ENCODE measurements at places on chromosomes 3 and 15.

DNA sequence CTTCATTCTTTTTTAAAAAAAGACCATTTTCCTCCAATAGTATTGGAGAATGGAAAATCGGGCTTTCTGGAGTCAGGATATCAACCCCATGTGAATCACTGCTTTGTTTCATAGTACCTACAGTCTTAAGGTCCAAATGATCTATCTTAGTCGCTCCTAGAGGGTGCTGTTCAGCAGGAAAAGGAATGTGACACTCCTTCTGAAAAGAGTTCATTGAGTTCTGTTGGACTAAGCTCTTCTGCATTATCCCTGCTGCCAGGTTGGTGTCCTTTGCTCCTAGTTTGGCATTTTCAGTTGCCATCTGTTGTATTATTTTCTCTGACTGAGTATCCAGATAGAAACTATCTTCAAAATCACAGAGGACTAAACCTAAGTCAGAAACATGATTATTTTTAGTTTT lies 57.2 kb downstream of the POLQ start:
- no peak for DNase-seq

- no peak for DNase-seq
These were observed 17.5 kb downstream of the SHC4 start for GRCh38 chr15:48946074-48946839.

- no peak for DNase-seq
These were observed 13.3 kb upstream of the PAQR9 start for GRCh38 chr3:142976621-142977398.

DNA sequence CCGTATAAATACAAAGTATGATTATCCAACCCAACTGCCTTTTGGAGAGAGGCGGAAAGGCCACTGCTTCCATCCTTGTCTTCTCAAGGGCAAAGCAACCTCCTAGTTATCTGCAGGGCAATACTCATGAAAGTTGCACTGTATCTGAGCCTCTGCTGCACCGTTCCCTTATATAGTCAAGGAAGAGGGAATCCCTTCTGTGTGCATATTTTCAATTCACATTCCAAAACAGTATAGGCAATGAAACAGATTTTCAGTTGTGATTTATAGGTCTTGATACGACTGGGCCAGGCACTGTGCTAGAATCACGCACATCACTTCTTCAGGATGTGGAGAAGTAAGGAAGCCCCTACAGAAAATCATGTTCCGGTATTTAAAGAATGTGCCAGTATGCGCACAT lies 455.7 kb downstream of the FOXP1 start:
- DNase-seq = no peak

GRCh38 chr3:197362081-197362480 lies 63.7 kb upstream of the DLG1 start:
- no peak for DNase-seq

DNA sequence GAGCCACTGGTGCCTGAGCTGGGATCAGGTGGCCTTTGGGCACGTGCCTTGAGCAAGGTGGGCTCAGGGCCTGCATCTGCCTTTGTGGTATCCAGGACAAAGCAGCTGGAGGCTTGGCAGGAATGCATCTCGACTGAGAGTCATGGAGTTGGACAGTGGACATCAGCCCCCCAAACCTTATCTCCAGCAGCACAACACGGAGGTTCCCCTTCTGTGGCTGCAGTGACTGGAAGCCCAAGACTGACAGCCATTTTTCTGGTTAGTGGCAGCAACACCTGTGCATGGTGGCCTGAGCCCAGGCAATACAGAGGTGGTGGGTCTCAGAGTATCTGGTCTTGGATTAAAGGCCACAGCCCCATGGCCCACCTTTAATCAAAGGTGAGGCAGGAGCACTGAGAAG lies 27.8 kb upstream of the TSEN2 start:
- DNase-seq = no peak

DNA sequence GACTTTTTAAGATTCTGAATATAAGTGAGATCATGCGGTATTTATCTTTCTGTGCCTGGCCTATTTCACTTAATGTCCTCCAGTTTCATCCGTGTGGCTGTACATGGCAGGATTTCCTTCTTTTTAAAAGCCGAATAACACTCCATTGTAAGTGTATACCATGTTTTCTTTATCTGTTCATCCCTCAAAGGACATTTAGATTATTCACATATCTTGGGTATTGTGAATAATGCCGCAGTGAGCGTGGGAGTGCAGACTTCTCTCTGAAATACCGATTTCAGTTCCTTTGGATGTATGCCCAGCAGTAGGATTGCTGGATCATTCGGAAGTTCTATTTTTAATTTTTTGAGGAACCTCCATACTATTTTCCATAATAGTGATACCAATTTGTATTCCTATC lies 136.1 kb downstream of the APBA2 start:
- DNase-seq = no peak

DNA sequence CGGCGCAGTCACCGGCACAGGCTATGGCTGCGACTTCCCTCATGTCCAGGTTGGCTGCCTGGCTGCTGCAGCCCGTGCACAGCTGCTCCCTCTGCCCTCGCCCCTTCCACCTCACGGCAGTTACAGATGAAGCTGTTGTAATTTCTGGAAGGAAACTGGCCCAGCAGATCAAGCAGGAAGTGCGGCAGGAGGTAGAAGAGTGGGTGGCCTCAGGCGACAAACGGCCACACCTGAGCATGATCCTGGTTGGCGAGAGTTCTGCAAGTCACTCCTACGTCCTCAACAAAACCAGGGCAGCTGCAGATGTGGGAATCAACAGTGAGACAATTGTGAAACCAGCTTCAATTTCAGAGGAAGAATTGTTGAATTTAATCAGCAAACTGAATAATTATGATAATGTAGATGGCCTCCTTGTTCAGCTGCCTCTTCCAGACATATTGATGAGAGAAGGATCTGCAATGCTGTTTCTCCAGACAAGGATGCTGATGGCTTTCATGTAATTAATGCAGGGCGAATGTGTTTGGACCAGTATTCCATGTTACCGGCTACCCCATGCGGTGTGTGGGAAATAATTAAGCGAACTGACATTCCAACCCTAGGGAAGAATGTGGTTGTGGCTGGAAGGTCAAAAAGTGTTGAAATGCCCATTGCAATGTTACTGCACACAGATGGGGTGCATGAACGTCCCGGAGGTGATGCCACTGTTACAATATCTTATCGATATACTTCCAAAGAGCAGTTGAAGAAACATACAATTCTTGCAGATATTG lies 13.2 kb upstream of the GNB4 start:
- no peak for DNase-seq

- no peak for DNase-seq
These were observed 128.9 kb downstream of the KLF13 start for GRCh38 chr15:31455499-31455898.

DNA sequence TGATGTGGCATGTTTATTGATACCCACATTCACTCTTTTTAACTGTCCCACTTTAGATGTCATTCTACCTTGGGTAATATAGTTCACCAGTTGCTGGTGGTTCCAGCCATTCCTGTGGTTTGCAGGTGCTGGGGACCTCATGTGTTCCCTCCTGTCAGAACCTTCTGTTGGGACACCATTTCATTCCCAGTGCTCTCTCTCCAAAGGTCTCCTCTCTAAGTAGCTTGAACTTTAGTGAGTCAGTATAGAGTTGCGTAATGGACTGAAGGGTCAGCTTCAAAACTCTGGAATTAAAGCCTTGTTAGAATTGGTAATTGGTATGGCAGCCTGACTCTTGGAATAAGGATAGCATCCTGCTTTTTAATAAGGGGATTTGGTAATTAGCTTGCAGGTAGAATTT lies 108.5 kb downstream of the PLCL2 start:
- DNase-seq = no peak

- DNase-seq = no peak
These were observed 485.5 kb upstream of the THBS1 start for GRCh38 chr15:39095218-39095879.

- no peak for DNase-seq
These were observed 1389.8 kb upstream of the ALCAM start for GRCh38 chr3:103976931-103977339.

GRCh38 chr15:90003736-90004135 lies 2.6 kb downstream of the ZNF710 start:
- no peak for DNase-seq

GRCh38 chr15:42106288-42106687 lies 11.9 kb upstream of the PLA2G4D start:
- DNase-seq = no peak

GRCh38 chr15:67746450-67746849 lies 78.9 kb upstream of the SKOR1 start:
- DNase-seq = no peak

DNA sequence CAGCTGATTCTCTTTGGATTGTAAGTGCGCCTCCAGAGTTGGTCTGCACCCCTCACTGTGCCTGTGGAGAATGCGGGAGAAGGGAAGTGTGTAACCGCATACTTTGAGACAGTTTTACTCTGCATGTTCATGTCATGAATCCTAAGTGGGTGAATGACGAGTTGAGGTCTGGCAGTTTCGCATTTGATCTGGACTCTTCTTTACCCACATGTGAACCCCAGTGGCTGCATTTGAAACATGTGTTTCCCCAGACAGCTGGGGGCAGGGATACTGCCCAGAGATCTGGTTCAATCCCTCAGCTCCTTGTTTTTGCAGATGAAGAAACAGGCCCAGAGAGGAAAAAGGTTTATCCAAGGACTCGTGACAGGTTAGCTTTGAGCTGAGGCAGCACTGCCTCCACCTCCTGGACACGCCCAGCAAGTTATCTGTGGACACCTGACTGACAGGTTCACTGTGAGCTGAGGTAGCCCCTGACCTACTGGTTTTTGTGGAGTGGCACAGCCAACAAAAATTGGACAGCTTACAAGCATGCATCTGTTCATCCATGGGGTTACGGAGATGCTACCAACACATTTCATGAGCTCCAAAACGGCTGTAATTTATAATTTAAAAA lies 207.3 kb downstream of the XXYLT1 start:
- no peak for DNase-seq

- no peak for DNase-seq
These were observed 348.6 kb upstream of the ICE2 start for GRCh38 chr15:60827492-60827891.

GRCh38 chr15:40846841-40847222 lies 3.0 kb downstream of the SPINT1 start:
- DNase-seq = no peak

DNA sequence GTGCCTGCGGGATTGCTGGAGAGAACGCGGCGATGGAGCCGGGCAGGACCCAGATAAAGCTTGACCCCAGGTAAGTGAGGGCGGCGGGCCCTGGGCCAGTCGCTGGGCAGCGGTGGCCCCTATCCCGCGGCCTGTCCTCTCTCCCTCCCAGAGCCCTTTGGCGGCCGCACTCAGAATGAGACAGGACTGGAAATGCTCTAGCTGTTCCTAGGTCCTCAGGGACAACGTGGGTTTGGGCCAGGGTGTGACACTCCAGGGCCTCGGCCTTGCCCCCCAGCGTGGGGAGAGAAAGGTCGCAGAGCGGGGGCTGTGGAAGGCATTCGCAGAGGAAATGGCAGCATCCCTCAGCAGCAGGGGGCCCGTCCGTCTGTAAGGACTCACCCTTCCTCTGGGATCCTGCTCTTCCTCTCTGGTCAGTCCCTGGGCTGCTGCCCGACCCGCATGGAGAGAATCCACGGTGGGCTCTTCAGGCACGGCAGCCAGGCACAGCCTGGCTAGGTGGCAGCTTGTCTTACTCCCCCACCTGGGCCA lies 412 bp downstream of the SLC51A start:
- no peak for DNase-seq

DNA sequence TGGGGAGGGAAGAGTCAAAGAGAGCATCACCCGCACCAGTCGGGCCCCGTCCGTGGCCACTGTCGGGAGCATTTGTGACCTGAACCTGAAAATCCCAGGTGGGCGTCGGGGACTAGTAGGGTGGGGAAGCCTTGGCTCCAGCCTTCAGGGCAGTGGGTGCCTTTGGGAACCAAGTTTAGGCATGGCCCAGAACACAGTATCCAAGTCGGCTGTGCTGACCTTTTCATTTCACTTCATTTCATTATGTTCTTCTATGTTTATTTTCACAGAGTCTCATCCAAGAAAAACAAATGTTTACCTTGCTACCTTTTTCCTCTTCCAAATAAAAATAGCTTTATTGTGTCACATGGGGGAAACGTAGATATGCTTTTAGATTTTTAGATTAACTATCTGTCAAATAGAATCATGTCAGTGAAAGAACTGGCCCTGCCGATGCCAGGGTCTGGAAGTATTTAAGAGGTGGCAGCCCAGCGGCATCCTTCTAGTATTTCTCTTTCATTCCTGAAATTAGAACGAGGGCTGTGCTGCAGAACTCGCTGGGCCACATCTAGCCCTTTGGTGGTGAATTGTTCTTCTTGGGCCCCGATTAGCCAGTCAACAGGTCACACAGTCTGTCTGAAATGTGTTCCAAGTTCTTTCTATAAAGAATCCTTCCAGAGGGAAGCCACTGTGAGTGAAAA lies 60.5 kb downstream of the DNASE1L3 start:
- no peak for DNase-seq

GRCh38 chr3:4751502-4752101 lies 227.6 kb upstream of the BHLHE40 start:
- no peak for DNase-seq

DNA sequence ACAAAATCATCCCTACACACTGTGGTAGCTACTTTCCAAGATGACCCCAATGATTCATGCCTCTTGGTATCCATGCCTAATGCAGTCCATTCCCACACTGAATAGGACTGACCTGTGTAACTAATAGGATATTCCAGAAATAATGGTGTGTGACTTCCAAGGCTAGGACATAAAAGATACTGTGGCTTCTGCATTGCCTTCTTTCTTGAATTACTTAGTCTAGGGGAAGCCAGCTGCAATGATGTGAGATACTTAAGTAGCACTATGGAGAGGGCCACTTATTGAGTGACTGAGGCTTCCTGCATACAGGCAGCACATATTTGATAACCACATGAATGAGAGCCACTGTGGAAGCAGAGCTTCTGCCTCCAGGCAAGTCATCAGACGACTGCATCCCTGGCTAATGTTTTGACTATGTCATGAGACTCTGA lies 50.1 kb downstream of the NR1I2 start:
- no peak for DNase-seq

GRCh38 chr3:74546426-74546825 lies 68.0 kb downstream of the CNTN3 start:
- DNase-seq = no peak

DNA sequence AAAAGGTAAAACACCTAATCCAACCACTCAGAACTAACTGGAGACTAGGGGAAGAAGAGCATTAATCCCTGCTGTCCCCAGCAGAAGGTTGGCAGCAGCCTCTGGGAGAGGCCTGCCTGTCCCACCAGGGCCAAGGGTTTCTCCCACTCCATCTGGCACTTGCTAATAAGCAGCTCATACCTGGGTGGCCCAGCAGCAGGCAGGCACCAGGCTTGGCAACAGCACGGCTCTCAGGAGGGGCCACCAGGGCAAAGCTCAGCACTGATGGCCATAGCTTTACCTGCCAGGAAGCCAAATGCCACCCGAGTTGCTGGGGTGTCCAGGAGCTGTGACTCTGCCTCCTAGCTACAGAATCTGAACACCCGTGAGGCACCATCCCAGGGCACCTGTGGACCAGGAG lies 58.3 kb downstream of the BOC start:
- no peak for DNase-seq

DNA sequence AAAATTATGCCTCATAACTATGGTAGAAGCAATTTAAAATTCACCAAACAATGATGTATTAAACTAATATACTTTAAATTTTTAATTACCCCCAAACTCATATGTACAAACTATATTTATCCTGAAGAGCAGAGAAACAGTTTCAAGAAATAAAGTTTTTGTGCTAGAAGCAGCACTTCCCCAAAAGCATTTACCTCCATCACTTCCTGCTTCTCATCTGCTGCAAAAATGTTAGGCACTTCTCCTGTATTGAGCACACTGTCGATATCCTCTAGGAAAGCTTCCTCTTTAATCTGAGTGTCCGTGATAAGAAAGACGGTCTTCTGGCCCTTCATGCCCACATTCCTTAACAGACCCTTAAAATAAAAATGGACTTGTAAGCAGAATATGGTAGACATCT lies 101.5 kb upstream of the ASB14 start:
- no peak for DNase-seq

- no peak for DNase-seq
These were observed 7.6 kb downstream of the SELENOS start for GRCh38 chr15:101269479-101270223.

Measured in stimulated activated CD8-positive, alpha-beta memory T cell treated with anti-CD3 and anti-CD28 coated beads, Interleukin-4, amount 100 ng/mL, for 24 hours (primary cell).